ENCODE measurements at places on chromosomes 5 and 9.

DNA sequence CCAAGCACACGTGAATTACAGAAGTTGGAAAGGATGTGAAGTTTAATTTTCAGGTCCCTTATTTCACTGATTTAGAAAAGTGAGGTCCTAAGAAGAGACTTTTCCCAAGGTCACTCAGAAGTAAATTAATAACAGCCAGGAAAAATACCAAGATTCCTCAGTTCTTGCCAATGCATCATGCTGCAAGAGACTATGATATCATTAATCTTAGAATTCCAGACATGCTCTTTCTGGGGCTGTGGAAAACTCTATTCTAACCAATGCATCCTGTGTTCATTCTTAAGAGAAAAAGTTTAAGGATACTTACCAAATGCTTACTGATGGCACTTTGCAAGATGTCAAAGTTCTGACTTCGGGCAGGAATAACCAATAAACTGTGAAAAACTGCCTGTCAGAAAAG lies 42.8 kb downstream of the TEX10 start:
- no peak for ATAC-seq

DNA sequence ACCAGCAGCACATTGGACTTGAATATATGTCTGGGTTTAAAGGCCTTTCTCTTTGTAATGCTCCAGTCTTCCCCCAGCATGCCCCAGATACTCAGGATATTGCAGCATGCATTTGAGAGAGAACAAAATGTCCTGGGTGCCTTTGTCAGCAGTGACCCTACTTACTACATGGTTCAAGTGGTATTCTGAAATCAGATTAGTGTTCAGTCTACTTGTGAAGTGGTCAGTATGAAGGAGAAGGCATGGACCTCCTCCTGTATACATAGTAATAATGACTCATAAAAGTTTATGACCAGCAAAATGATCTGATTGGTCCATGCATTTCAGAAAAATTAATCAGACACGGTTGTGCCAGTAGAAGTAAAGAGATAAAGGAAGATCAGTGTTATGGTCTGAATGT lies 25.4 kb downstream of the GPR21 start:
- no peak for ATAC-seq

DNA sequence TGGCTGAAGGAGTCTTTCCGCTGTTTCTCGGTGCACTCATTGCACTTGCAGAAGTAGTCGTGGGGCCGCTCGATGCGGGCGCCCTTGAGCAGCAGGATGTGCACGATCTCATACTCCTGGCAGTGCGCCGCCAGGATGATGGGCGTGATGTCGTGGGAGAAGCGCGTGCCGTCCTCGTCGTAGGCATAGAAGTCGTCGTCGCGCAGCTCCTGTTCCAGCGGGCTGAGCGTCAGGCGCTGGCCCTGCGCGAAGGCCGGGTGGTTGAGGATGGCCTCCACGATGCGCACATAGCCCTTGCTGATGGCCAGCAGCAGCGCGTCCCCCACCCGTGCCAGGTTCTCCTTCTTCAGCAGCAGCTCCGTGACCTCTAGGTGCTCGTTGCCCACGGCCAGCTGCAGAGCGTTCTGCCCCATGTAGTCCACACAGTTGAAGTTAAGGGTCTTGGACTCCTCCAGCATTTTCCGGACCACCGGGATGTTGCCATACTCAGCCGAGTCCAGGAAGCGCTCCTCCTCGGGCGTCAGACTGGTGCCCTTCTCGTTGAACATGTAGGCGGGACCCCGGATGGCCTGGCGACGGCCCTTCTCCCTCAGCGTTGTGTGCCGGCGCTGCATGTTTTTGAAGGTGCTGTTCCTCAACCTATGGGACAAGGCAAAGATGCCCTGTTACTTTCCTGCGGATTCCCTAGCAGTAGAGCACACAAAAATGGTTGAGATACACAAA lies 8.4 kb downstream of the TRPC7 start:
- no peak for ATAC-seq

GRCh38 chr5:44707721-44708120 lies 101.0 kb upstream of the MRPS30 start:
- no peak for ATAC-seq

DNA sequence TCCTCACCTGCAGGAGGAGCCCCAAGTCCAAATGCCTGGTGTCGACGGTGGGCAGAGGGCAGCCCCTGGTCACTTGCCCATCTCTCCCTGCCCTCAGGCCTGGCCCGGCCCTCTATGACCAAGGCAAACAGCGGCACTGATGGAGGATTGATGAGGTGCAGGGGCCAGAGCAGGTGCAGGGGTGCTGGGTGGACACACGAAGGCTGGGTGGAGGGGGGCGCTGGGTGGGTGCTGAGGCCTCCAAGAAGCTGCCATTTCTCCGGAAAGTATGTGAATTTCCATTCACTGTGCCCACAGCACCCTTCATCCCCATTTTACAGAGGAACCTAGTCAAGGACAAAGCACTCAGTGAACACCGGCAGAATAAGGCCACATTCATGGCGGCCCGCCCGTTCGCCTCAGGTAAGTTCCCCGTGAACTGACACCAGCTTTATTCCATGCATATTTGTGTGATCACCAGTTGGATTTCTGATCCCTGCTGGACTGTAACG lies 143.8 kb upstream of the PPP1R26 start:
- no peak for ATAC-seq
